Hepatic stellate cell (primary cell): ENCODE measurements at places on chromosomes 1 and 21.

GRCh38 chr1:159866066-159866465 lies 3.6 kb upstream of the VSIG8 start:
- DNase-seq: no peak

DNA sequence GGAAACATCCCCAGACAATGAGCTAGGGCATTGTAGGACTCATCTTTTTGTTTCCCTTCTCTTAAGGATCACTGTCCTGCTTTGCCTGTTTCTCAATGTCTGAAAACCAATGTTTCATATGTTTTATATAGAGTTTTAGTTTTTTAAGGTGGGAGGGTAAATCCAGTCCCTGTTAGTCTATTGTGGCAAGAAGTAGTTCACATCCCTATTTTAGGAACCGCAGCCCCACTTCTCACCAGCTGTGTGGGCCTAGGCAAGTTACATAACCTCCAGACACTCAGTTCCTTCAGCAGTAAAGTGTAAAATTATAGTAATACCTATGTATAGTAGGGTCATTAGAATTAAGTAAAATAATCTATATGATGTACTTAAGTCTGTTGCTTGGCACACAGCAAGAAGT lies 105.8 kb upstream of the WLS start:
- DNase-seq: no peak

GRCh38 chr1:105585791-105586190 lies 1470.7 kb upstream of the PRMT6 start:
- no peak for DNase-seq

DNA sequence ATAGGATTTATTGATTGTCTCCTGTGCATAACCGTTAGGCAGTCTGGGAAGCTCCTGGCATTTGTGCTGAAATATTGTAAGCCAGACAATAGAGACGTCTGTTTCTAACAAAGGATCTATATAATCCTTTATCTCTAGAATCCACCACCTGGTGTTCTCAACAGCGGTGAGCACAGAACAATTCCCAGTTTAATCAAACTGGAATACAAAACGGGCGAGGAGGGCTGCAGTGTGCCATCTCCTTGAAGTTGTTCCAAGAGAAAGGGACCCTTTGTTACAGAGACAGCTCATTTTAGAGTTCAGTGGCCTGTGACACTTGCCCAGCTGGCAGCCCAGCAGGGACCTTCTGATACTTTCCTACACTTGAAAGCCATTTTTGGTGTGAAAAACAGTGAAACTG lies 162.8 kb upstream of the IVNS1ABP start:
- DNase-seq: no peak

DNA sequence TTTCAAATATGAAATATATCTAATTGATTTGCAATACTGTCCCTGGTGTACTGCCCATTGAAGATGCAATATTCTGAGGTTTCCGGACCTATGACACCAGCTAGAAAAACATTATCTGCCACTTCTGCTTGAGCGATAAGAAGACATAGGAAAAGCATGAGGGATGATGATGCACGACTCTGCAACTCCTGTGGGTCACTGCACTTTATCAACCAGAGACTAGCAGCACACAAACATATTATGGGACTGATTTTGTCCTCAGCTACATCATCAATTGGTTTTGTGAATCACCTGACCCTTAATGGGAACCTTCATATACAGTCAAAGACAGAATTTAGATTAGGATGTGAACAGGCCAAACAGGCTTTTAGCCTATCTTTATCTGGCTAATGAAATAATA lies 13.8 kb upstream of the KCNA3 start:
- DNase-seq: no peak

DNA sequence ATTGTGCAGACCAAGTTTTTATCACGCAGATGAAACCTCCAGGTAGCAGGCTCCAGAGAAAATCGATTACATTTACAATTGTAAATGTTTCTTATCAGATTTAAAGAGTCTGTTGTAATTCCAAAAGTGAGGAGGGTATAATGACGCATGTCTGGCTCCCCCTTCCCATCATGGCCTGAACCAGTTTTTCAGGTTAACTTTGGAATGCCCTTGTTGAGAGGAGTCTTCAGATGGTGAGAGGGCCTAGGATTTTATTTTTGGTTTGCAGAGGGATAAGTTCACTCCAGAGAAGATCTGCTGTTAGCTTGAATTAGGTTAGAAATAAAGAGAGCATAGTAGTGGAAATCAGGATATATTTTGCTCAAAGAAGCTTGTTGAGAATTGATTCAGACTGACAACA lies 1028.3 kb upstream of the B3GALT2 start:
- DNase-seq: no peak

- DNase-seq: no peak
These were observed 115.1 kb downstream of the KCTD3 start for GRCh38 chr1:215682232-215682631.

- DNase-seq: no peak
These were observed 55.3 kb downstream of the RIMS3 start for GRCh38 chr1:40610156-40610555.

DNA sequence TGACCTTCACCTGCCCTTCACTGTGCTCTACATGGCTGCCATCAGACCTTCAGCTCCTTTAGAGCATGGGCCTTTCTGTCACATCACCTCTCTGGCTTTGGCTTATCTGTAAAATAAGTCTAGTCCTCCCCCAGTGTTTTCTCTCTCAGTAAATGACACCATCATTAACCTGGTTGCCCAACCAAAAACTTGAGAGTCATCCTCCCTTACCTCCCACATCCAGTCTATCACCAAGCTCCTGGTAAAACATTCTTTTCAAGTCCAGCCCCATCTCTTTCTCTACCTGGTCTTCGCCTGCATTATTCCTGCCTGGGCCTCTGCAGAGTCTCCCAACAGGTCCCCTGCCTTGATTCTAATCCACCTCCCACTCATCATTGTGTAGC lies 13.1 kb downstream of the SLC26A9 start:
- DNase-seq: no peak

DNA sequence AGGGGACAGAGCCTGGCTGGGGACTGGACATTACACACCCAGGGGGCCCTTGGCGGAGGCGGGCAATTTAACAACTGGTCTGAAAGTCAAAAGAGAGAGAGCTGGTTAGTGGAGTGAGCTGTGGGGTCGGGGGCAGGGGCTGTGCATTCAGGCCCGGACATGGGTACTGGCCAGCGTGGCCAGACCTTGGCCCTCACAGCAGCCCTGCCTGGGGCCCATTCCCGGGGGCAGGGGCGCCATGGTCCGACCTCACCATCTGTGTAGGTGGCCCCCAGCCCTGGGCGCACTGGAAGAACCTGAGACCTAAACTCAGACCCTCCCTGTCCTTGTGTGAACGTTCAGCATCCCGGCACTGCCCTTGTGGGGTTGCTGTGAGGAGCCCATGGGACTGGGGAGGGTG lies 5.0 kb downstream of the CLDN19 start:
- DNase-seq: no peak

GRCh38 chr1:165659581-165659895 lies 28.5 kb downstream of the MGST3 start:
- DNase-seq: no peak

- DNase-seq: no peak
These were observed 15.9 kb downstream of the KIAA1614 start for GRCh38 chr1:180928331-180929230.

- DNase-seq: no peak
These were observed 37.3 kb upstream of the PRMT6 start for GRCh38 chr1:107019166-107019565.

- DNase-seq: no peak
These were observed 113.7 kb downstream of the PTPRU start for GRCh38 chr1:29349871-29350491.

GRCh38 chr1:79617777-79618176 lies 611.2 kb upstream of the ADGRL4 start:
- DNase-seq: no peak
